Stimulated activated CD4-positive, alpha-beta T cell treated with anti-CD3 and anti-CD28 coated beads, Interleukin-1b, Interleukin-23, amount 100 ng/mL, for 1 hour (primary cell): ENCODE measurements at places on chromosomes 1 and 21.

DNA sequence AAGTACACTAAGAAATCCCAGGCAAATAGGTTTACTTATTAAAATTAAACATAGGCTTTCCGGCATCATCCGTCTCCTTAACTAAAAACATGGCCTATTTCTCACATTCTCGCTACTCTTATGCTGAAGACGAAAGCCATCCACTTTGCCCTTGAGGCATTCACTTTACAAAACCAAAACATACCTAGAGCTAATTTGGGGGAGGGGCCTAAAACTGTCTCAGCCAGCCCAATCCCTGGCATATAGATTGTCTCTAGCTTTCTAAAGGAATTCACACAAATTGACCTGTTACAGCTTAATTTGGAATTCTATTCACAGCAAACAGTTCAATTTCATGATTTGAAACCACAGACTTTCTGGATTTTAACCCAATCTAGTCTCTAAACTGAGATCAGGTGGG lies 34.8 kb downstream of the SLC35D1 start:
- no peak for DNase-seq

GRCh38 chr1:174572771-174573170 lies 125.0 kb downstream of the GPR52 start:
- DNase-seq, result no peak

DNA sequence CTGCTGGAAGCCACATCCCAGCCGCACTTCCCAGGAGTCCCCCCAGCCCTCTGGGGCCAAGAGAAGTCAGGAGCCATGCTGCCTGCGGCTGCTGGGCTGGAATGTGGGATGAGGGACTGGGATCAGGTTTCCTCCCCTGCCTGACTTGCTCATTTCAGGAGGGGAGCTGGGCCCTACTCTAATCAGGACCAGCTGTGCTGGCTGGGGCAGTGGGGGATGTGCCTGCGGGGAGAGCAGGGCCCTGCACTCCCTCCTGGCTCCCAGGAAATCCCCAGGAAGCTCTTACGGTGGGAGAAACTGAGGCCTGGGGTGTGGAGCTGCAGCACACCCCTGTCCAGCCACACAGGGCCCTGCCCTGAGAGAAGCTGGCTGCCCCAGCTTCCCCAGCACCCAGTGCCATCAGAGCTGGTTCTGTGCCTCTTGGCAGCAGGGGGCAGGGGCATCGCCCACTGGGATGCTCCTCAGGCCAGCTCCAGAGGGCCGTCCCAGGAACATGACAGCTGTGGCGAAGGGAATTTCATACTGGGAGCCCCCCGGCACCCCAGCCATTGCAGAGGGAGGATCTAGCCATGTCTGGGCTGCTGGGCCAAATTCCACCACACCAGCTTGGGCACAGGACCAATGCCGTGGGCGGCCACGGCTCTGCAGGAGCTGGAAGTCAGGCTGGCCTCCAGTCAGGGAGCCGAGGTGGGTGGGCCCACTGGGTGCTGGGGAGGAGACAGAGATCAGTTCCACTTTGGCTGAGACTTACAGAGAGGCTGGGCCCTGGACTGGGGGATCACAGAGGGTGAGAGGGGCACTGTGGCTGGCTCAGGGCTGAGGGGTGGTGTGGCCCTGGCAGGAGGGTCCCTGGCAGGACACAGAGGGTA lies 21.3 kb upstream of the PRSS38 start:
- DNase-seq, result no peak

- no peak for DNase-seq
Observed at GRCh38 chr1:36151845-36152203, 2.5 kb upstream of the TRAPPC3 start.

DNA sequence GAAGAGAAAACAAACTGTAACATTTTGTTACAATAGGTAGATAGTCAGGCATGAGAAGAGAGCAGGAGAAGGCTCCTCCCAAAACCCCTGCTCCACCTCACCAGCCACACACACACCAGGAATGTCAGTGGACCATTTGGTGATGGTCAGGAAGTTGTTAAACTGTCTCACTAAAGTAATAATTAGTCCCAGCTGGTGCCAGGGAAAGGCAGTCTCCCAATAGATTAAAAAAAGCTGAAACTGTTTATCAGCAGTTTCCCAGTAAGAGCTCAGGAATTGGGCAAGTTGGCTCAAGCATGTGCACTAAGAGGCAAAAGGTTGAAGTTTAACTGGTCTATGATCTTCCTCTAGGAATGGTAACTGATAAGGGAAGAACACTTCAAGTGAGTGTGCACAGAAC lies 249.6 kb downstream of the COL11A1 start:
- DNase-seq, result no peak

DNA sequence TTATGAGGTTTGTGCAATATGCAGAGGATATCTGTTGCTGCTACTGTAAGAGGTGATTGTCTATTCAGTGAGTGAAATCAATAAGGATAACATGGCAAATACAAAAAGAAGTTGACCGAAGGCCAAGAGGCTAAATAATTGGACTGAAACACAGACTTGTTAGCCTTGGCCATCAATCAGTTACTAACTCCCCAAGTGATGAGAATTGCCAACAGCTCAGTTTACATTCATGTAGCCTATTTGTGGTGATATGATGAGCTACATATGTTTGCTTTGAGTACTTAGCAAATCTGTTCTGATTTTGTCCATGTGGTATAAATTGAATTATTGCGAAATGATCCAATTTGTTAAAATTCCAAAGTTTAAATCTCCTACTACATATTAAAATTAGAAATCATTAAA lies 68.6 kb upstream of the VAV3 start:
- no peak for DNase-seq
